B cell (primary cell): ENCODE measurements at places on chromosomes 6 and 20. TPM values are rescaled to one million over a fixed set of nuclear protein-coding genes. Genes with fewer than 3 reads are reported as not detected.

ACOT8 gene
- polyA plus RNA-seq = 43.1 and 64.7 TPM in 2 replicates

FAM217B gene
- polyA plus RNA-seq = 3.6 and 4.1 TPM in 2 replicates

TBPL1 gene
- 23.3 and 29.5 TPM in 2 replicates for polyA plus RNA-seq

AGER gene
- polyA plus RNA-seq = 29.9 and 31.6 TPM in 2 replicates

CST7 gene
- 3.4 and 3.7 TPM in 2 replicates for polyA plus RNA-seq

RPL7L1 gene
- polyA plus RNA-seq = 12.8 and 14.5 TPM in 2 replicates

PLG gene
- polyA plus RNA-seq = not detected in 2 replicates

- H3K4me3 ChIP-seq = no peak overlapping the region
- no peak for DNase-seq
- H3K4me1 ChIP-seq = no peaks in the 10 kb centered on the region
- no peaks in the 10 kb centered on the region for H3K27me3 ChIP-seq
- no peaks in the 10 kb centered on the region for H3K36me3 ChIP-seq
Observed at GRCh38 chr6:100216760-100217159, 222.7 kb upstream of the MCHR2 start.

GRCh38 chr6:77502981-77503380 lies 39.7 kb upstream of the HTR1B start:
- no peaks in the 10 kb centered on the region for H3K36me3 ChIP-seq
- DNase-seq = no peak
- no peaks in the 10 kb centered on the region for H3K27me3 ChIP-seq
- no peak overlapping the region for H3K27ac ChIP-seq

GRCh38 chr6:26554697-26555504 lies 16.7 kb downstream of the HMGN4 start:
- no peaks in the 10 kb centered on the region for H3K27me3 ChIP-seq
- peak overlapping the region; percentile 70 for H3K4me3 ChIP-seq
- peak; percentile 82 for DNase-seq
- peaks cover 43% of the 10 kb centered on the region for H3K4me1 ChIP-seq
- no peaks in the 10 kb centered on the region for H3K36me3 ChIP-seq

GRCh38 chr6:45677381-45678284 lies 299.9 kb upstream of the SUPT3H start:
- peak overlapping the region; percentile 10 for H3K4me3 ChIP-seq
- H3K4me1 ChIP-seq = peaks cover 43% of the 10 kb centered on the region
- peak overlapping the region; percentile 79 for H3K27ac ChIP-seq
- H3K27me3 ChIP-seq = peaks cover 3% of the 10 kb centered on the region

DNA sequence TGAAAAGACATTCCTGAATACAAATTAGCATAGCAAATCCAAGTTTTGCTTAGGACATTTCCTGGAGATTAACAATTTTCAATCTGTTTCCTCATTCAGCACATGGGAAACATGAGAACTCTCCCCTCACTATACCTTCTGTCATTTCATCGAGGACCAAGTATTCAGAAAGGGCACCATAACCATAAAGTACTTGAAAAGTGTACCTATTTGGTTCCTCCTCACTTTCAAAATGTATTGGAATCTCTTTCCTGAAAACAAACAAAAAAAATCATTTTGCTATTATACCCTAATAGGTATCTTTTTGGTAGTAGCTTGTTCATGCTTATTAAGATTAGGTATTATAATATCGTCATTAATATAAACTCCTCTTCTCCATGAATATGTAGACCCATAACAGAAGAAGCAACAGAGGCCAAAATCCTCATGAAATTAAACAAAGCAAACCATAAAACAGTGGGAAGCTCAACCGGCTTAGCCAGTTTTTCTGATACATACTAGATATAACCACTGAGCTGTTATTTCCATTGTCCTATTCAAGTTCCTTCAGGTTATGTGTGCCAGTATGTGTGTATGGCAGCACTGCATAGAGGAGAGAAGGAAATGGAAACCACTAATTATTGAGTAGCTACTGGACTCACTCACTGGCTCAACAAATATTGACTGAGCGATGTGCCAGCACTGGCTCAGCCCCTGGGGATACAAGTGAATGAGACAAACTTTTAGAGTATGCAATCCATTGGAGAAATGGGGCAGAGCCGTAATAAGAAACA lies 274.0 kb downstream of the MAFB start:
- no peak overlapping the region for H3K27ac ChIP-seq
- no peaks in the 10 kb centered on the region for H3K4me1 ChIP-seq
- H3K36me3 ChIP-seq = no peaks in the 10 kb centered on the region

DNA sequence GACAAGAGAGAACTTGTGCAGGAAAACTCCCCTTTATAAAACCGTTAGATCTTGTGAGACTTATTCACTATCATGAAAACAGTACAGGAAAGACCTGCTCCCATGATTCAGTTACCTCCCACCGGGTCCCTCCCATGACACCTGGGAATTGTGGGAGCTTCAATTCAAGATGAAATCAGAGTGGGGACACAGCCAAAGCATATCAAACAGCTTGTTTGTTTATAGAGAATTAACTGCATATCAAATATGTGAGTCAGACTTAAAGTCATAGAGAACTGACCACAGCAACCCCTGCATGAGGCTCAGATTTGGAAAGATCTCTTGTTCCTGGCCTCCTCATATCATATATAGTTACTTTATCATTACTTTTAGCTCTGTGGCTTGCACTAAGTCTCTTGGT lies 29.1 kb upstream of the HDAC2 start:
- H3K27ac ChIP-seq = no peak overlapping the region
- no peak overlapping the region for H3K4me3 ChIP-seq
- no peaks in the 10 kb centered on the region for H3K4me1 ChIP-seq
- DNase-seq = no peak

- no peaks in the 10 kb centered on the region for H3K27me3 ChIP-seq
- no peaks in the 10 kb centered on the region for H3K36me3 ChIP-seq
- H3K4me1 ChIP-seq = peaks cover 3% of the 10 kb centered on the region
Observed at GRCh38 chr6:44980841-44981240, 347.3 kb upstream of the RUNX2 start.

DNA sequence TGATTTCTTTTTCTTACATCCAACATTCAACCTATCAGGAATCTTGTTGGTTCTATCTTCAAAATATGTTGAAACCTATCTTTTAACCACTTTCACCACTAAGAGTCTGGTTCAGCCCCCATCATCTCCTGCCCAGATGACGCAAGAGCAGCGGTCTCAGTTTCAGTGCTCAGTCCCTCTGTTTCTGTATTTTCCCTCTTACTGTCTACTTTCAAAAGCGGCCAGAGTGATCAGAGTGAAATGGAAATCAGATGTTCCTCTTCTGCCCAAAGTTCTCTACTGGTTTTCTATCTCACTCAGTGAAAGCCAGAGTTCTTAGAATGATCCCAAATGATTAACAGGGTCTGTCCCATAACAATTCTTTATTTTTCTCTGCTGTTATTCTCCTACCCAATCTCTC lies 147.9 kb upstream of the PDE7B start:
- H3K4me1 ChIP-seq = no peaks in the 10 kb centered on the region
- H3K27ac ChIP-seq = no peak overlapping the region
- no peak overlapping the region for H3K4me3 ChIP-seq

GRCh38 chr20:63878899-63879663 lies 14.0 kb downstream of the TPD52L2 start:
- no peaks in the 10 kb centered on the region for H3K4me1 ChIP-seq
- H3K27ac ChIP-seq = no peak overlapping the region
- peaks cover 8% of the 10 kb centered on the region for H3K36me3 ChIP-seq
- H3K27me3 ChIP-seq = no peaks in the 10 kb centered on the region
- H3K4me3 ChIP-seq = no peak overlapping the region

- no peak for DNase-seq
- H3K36me3 ChIP-seq = no peaks in the 10 kb centered on the region
- no peak overlapping the region for H3K27ac ChIP-seq
- no peak overlapping the region for H3K4me3 ChIP-seq
- H3K27me3 ChIP-seq = no peaks in the 10 kb centered on the region
Observed at GRCh38 chr6:79461205-79461604, 76.0 kb downstream of the LCA5 start.

- no peak overlapping the region for H3K4me3 ChIP-seq
- peaks cover 13% of the 10 kb centered on the region for H3K4me1 ChIP-seq
- H3K36me3 ChIP-seq = no peaks in the 10 kb centered on the region
- H3K27ac ChIP-seq = no peak overlapping the region
- H3K27me3 ChIP-seq = no peaks in the 10 kb centered on the region
- DNase-seq = peak; percentile 22
Observed at GRCh38 chr6:154931711-154932424, 63.2 kb upstream of the TIAM2 start.

- H3K27ac ChIP-seq = peak overlapping the region; percentile 33
- peak; percentile 79 for DNase-seq
- peaks cover 4% of the 10 kb centered on the region for H3K36me3 ChIP-seq
- peaks cover 17% of the 10 kb centered on the region for H3K4me1 ChIP-seq
- H3K27me3 ChIP-seq = no peaks in the 10 kb centered on the region
Observed at GRCh38 chr6:33633462-33634158, 12.5 kb downstream of the ITPR3 start.

DNA sequence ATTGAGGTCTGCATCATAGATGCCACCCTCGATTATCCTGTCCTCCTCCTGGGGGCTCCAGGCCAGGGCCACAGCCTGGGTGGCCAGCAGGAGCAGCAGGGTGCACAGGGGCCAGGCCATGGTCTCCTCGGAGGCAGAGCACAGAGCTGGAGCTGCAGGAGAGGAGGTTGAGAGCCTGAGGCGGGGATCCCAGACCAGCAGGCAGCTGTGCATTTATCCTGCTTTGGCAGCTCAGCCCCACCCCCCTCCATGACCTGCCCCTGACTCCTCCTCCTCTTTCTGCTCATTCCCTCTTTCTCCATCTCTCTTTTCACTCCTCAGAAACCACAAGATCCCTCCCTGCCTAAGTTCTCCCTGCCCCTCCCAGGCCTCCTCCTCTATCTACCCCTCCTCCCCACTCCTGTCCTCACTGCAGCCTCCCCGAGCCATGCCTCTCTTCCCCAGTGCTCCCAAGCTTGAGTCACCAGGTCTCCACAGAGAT lies at the start of gene CST2:
CST2 (minus strand) TSS at position 189 of the 481 bp plus-strand sequence; CDS start at position 120, 69 bp downstream.
- DNase-seq = no peak
- H3K4me1 ChIP-seq = no peaks in the 10 kb centered on the region
- H3K27me3 ChIP-seq = no peaks in the 10 kb centered on the region
- H3K36me3 ChIP-seq = no peaks in the 10 kb centered on the region
- no peak within 1 kb of the TSS for H3K4me3 ChIP-seq

GRCh38 chr6:17899491-17899890 lies 87.9 kb downstream of the KIF13A start:
- H3K36me3 ChIP-seq = no peaks in the 10 kb centered on the region
- H3K27me3 ChIP-seq = no peaks in the 10 kb centered on the region
- no peaks in the 10 kb centered on the region for H3K4me1 ChIP-seq

DNA sequence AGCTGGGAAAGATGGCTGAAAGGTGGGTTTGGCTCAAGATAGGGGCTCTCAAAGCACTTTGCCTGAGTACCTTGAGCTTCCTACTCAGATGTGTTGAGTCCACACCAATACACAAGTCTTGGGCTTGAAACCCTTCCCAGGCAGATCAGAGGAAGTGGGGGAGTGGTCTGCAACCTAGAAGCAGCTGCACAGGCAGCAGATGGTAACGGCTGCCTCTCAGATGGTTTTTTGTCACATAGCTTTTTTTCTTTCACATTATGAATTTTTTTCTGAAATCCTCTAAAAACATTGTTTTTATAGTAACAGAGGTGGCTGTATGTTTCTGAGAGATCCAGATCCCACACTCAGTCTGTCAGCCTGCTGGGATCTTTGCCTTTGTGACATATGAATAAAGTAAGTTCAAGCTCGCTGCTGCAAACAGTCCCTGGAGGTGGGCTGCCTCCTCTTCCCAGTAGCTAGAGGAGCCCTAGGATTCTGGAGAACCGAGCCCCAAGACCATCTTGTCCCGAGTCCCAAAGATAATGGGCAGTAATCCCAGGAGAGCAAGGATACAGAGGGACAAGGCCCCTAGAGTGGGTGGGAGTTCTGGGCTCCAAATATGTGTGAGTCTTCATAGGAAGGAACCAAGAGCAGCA lies 97.1 kb upstream of the TOP1 start:
- H3K4me1 ChIP-seq = no peaks in the 10 kb centered on the region
- no peaks in the 10 kb centered on the region for H3K36me3 ChIP-seq
- no peak overlapping the region for H3K27ac ChIP-seq
- H3K27me3 ChIP-seq = no peaks in the 10 kb centered on the region

DNA sequence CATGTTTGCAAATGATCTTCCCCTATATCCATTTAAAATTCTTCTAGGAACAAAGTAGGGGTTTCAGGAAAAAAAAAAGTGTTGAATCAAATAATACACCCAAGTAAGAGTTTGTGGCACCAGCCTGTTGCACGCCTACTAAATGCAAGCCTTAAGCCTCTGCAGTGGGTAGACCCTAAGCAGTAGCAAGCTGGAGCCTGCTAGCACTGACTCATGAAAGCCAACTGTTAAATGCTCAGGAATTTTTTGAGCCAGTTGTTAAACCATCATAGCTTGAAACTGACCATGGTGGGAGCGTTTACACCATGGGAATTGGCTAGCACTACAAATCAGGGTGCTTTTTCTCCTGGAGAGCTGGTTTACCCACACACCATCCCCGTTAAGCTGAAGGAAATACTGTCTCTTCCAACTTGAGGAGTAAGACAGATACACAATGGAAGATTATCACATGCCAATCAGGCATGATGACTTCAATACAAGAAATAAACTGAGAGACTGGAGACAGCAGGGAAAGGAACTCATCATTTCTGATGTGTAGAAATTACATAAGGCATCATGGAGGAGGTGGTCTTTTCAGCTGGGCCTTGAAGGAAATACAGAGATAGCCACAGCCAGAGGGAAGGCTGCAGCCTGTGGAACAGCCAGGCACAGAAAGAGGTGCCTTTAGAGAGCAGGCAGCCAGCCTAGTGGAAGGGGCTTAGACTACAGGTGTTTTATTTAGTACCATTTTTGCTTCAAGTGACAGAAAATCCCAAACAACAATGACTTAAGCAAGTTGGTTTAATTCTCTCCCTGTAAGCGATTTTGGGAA lies 110.8 kb downstream of the SNX5 start:
- H3K4me1 ChIP-seq = peaks cover 85% of the 10 kb centered on the region
- H3K4me3 ChIP-seq = no peak overlapping the region
- no peaks in the 10 kb centered on the region for H3K27me3 ChIP-seq
- H3K36me3 ChIP-seq = no peaks in the 10 kb centered on the region

- H3K36me3 ChIP-seq = no peaks in the 10 kb centered on the region
- H3K27ac ChIP-seq = no peak overlapping the region
- no peak for DNase-seq
- H3K4me3 ChIP-seq = no peak overlapping the region
Observed at GRCh38 chr20:17675519-17676377, 6.3 kb downstream of the RRBP1 start.

DNA sequence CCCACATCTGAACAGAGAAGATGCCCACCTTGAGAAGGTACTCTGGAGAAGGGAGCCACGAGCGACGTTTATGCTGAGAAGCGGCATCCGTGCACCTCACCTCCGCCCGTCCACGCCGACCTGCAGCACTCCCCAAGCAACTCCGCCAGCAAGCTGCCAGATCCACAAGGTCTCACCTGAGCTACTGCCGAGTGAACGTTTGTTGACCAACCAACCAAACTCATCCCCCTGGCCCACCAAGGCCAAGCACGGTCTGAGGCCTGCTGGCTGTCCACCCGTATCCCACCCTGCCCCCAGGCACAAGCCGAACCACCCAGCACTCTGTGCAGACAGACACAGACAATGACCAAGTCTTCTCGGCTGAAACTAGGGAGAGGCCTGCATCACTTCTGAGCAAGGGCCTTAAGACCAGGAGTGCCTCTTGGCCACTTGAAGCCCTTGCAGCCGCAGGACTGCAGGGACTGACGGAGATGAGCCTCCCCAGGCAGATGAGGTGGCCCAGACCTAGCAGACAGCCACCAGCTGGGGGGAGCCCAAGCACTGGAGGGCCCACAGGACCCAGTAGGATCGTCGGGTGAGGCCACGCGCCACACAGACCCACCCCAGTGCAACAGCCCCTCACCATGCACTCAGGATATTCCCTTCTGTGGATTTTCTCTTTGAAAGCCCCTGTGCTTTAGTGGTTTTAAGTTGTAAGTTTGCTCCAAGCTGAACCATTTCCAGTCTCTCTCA lies 12.1 kb downstream of the TAF4 start:
- no peak for DNase-seq
- no peaks in the 10 kb centered on the region for H3K27me3 ChIP-seq
- peaks cover 14% of the 10 kb centered on the region for H3K4me1 ChIP-seq
- H3K27ac ChIP-seq = no peak overlapping the region
- H3K4me3 ChIP-seq = no peak overlapping the region
